ENCODE measurements at places on chromosomes 2 and 18.

- DNase-seq, result no peak
Measured at GRCh38 chr2:241009601-241010530, 11.4 kb downstream of the SNED1 start.

DNA sequence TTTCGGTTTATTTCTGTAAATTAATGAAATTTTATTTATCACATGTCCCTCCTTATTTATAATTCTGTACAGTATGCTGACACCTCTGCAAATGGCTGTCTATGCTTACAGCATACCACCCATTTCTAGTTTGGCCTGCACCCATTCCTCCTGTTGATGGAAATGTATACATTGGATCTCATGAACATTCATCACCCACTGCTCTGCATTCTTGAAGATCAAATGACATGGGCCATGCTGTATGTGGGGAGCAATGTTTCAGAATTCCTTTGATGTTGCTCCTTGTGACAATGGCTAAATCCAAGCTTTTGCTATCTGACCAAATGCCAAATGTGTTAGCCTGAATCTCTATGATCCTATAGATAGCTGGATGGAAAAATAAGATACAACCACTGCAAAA, 55.3 kb upstream of the ITGB6 start:
- no peak for DNase-seq

- no peak for DNase-seq
Measured at GRCh38 chr2:105909215-105909614, 164.5 kb downstream of the NCK2 start.

DNA sequence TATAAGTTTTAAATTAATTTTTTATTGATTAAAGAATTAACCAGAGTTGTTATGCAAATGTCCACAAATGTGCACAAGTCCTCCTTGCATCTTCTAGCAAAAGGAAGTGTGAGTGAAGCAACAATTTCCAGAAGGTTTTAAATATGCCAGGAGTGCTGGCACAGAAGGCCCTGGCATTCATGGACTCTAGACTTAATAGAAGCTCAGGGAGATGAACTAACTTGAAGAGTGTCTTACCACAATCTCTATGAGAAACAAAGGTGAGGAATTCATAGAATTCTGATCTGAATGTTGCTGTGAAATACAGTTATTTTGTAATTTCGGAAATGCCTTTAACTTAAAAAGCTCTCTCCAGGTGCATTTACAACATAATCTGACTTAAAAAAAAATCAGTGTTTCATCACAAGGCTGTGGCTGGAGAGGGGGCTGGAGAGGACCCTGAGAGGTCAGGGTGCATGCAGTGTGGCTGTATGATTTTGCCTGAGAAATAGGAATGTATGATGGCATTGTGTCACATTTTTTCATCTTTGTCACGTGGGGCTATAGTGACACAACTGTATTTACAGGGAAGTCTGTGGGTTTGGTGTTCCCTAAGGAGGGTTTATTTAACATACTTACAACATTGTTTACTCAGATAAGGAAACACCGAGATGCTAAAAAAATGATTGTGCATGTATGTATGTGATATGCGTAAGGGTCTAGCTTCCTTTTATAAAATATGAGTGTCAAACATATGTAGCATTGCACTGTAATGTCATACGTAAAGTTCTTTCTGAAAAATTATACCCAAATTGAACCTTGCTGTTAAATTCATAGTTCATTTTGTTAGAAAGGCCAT, 66.2 kb downstream of the MAP4K4 start:
- no peak for DNase-seq

DNA sequence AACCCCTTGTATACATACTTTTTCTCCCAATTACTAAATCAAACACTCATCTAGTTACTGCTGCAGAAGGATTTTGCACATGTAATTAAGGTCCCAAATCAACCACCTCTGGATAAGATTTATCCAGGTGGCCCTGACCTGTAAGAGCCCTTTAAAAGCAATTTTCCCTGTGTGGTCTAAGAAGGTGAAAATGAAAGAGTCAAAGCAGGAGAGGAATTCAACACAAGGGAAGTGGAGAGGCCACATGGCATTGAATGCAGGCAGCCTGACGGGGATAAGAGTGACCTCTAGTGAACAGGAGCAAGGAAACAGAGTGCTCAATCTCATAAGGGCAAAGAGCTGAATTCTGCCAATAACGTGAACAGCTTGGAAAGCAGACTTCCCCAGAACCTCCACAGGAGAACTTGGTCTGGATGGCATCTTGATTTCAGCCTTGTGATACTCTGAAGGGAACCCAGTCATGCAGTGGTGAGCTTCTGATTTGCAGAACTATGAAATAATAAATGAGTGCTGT, 27.2 kb downstream of the PPP3R1 start:
- no peak for DNase-seq

DNA sequence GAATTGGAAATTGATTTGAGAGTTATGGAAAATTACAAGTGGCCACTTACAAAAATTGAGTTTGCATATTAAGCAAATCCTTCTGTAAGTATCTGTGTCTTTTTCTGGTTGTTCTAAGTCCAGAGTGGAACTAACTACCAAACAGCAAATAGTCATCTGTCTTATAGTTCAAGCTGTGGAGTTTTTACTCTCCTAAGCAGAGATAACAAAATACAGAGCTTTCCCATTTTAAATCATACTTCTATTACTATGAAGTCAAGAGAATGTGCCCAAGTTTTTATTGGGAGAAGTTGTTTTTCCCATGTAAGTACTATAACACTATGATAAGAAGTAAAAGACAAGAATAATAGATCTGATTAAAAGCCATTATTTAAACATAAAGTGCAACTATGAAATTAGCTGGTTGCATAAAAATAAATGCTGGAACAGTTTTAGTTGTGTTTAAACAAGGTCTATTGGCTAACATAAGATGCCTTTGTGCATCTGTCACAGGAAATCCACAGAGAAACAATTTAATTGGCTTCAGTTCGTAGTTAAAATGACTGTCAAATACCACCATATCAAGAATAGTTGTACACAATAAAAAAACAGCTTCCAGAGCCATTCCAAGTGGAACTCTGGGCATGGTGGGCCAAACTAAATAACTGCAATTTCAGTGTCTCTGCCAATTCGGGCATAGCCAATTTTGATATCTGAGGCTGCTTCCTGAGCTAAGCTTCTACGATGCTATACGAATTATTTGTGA, 1467.4 kb upstream of the NXPH2 start:
- no peak for DNase-seq

All from stimulated activated CD8-positive, alpha-beta memory T cell treated with anti-CD3 and anti-CD28 coated beads, Interleukin-7, amount 100 ng/mL, for 4 hours (primary cell).